Right renal pelvis (tissue), 4 donors: ENCODE measurements at places on chromosomes 12 and 14.

GRCh38 chr12:106345746-106346145 lies 11.8 kb upstream of the POLR3B start:
- DNase-seq: no peak

DNA sequence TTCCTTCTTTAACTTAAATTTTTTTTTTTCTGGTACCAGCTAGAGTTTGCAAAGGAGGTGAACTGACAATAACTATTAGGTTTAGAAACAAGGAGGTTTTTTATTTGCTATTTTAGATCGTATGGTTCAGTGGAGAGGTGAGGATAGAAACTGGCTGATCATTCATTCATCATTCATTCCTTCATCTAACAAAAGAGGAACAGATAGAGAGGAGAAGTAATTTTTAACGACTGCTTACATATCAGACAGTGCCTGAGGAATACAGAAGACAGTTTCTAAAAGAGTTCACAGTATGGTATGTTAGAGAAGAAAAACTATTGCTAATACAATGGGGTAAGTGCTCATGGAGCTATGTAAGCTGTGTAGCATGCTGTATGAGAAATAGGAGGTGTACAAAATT lies 111.1 kb downstream of the ERC1 start:
- no peak for DNase-seq

DNA sequence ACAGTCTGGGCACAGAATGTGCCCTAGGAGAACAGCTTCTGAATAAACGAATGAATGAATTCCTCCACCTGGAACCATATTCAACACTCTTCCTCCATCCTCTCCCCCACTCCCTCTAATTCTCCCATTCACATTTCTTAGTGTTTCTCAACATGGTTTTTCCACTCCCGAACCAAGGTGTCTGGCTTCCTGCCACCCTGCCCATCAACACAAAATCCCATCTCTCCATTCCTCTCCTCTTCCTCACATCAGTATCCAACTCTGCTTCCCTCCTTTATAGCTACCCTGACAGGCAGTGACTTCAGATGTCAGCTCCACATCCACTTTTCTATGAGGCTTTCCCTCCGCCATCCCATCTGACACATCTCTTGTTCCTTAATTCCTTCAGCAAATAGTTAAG lies 2.9 kb downstream of the TNFRSF1A start:
- DNase-seq: no peak

DNA sequence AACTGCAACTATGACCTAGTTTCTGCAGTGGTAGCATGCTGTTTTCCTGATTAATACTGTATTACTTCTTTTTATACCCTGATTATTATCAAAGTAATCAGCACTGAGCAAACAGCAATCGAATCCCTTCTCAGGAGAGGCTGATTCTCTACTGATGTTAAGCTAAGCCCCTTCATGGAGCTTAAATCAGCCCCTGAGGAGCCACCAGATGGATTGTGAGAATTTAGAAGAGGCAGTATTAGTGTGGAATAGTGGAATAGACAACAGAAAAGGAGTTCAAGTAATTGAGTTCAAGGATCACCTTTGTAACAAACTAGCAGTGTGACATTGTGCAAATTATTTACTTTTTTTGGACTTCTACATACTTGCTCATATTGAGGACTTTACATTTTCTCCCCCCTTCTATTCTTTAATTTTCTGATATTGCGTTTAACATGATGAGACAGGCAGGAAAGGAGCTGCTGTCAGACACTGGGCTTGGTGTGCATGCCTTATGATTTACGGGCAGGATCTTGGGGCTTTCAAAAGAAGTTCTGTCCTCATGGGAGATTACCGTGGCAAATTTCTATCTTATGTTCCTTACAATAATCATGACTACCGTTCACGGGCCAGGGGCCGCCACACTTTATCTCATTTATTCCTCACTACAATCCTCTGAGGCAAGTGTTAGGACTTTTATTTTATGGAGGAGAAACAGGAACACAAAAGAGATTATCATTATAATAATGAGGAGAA lies 68.0 kb downstream of the PTPRR start:
- no peak for DNase-seq

- DNase-seq: peak; percentile 32
These were observed 723 bp downstream of the KIF21A start for GRCh38 chr12:39441963-39442830.

GRCh38 chr12:123267335-123267920 lies 4.2 kb downstream of the CDK2AP1 start:
- no peak for DNase-seq

DNA sequence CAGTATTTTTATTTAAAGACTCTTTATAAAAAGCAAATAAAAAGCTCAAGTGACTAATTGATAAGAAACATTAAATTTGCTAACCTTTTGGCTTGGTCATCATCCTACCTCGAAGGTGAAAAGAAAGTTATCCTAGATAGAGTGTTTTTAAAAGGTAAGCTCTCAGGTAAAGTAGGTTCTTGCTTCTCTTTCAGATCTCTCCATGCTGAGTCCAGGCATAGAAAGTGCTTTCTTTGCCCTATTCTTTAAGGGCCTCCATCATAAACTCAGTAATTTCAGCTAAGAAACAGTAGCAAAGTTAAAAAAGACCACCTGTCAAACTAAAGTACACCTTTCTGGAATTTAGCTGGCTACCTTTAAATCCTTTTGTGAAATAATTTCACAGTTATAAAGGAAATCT lies 20.6 kb upstream of the ANHX start:
- DNase-seq: no peak

- DNase-seq: no peak
These were observed 168.5 kb upstream of the RTL1 start for GRCh38 chr14:101072070-101072469.

GRCh38 chr12:120814203-120814902 lies 88.7 kb downstream of the ACADS start:
- DNase-seq: no peak

- no peak for DNase-seq
These were observed 7.9 kb downstream of the NRIP2 start for GRCh38 chr12:2826721-2827515.

DNA sequence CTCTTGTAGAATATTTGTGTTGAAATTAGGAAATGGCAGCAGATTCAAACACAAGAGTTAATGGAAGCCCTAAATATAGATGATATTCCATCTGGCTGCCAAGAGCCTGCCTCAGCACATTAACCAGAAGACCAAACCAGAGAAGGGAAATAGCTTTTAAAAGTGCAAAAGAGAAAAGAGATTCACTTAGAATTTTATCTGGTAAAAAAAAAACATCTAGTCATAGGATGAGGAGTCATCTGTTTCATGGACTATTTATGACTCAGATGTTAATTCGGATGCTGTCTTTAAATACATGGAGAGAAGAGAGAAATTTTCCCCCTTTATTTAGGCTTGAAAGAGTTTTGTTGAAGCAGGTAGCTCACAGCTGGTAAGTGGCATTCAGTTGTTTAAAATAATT lies 201.6 kb upstream of the NUDT4 start:
- DNase-seq: no peak

DNA sequence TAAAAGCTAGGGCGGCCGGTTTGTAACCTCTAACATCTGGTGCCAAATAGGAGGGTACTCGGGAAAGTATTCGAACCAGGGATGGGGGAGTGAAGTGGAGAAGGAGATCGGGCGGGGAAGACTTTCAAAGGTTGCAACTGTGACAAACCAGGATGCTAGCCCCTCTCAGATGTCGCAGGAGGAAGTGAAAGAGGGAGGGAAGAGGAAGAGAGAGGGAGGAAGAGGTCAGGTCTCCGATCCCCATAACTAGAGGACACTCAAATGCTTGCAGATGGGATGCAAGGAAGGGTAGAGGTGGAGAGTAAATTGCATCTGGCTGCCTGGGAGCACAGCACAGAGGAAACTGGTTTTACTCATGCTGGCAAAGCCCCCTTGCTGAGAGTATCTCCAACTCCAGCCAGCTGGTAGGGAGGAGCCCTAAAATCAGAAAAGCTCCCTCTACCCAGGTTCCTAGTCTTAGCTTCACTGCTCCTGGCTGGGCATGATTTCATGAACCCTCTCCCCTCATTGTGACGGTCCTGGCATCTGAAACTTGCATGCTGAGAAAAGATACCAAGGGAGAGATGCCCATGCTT lies 696.7 kb upstream of the TBX3 start:
- no peak for DNase-seq

- no peak for DNase-seq
These were observed 13.8 kb downstream of the TMCC3 start for GRCh38 chr12:94636462-94637085.

GRCh38 chr12:51953864-51954263 lies 2.4 kb downstream of the ACVR1B start:
- no peak for DNase-seq

DNA sequence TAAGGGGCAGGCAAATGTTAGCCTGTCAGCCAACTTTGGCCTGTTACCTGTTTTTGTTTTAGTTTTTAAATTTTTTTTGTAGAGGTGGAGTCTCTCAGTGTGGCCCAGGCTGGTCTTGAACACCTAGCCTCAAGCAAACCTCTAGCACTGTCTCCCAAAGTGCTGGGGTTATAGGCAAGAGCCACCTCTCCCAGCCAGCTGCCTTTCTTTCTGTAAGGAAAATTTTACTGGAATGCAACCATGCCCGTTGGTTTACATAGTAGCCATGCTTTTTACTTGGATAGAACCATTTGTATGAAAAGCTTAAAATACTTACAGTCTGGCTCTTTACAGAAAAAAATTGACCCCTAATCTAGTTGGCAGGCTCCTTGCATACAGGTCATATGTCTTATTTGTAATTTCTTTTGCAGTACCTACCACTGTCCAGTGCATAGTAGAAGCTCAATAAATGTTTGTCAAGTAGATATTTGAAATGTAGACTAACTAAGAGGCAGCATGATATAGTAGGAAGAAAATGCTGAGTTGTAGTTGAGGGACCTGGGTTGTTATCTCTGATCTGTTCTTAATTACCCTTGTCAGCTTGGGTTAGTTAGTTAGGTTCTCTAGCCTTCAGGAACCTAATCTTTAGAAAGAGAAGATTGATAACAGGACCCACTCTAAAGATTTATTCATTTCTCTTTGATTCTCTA lies 4.7 kb downstream of the MDM2 start:
- DNase-seq: no peak

- DNase-seq: no peak
These were observed 5.6 kb upstream of the ASCL1 start for GRCh38 chr12:102951841-102952240.

DNA sequence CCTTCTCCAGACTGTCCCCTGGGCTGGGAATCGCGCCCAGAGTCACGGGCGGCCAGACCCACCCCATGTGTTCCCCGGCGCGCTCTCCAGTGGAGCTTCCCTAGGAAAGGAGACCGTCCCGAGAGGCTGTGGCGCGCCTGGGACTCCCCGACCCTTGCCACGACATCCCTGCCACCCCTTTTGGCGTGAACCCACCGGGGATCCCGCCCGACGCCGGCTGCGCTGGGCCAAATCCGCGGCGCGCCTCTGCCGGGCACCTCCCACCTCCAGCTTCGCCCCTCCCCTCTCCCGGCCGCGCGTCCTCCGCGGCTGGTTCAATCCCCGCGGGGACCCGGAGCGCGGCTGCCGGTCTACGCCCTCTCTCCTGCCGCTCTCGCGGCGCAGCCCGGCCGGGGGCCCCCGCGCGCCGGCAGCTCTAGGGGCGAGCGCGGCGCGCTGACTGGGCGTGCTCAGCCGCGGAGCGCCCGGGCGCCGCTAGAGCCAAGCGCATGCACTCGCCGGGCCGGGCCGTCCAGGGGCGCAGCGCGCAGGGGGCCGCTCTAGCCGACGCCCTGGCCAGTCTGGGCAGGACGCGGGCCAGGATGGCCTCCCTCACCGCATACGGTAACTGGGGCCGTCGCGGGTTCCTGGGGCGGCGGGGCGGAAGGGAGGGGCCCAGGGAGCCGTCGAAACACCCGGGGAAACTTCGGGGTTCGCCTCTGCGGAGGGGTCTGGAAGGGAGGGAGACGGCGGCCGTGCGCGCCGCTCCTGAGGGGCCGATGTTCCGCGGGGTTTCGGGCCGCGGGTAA lies 77.4 kb upstream of the ANO4 start:
- no peak for DNase-seq

GRCh38 chr14:103624860-103625259 lies 4.2 kb upstream of the KLC1 start:
- no peak for DNase-seq

GRCh38 chr14:92185559-92185958 lies 63.8 kb downstream of the CPSF2 start:
- DNase-seq: no peak

DNA sequence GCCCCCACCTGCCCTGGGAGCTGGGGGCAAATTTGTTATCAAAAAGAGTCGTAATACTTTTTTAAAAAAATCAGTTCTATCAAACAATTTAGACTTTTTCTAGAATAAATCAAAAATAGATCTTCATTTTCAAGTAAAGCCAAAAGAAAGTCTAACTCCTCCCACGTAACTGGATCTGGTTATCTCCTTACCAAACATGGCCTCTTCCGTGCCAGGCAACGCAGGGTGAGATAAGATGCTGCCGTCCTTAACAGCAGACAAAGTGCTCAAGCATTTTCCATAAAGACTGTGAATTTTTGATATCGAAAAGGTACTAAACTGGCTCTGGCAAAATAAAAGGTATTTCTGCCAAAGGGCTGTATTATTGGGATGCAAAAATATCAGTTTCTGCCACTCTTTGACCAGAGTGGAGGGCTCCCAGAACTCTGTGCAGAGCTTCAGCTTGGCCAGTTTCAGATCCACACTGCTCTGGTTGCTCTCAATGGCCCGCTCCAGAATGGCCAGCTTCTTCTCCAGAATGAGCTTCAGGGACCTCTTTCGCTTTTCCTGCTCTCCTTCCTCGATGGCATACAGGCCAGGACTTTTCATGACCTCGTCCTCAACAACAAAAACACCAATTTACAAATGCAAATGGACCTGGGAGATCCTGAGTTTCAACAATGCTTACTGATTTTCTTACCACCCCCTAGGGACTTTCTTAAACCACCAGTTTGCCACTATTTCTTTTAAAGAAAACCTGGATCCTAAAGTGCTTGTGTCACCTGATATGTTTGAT lies 29.0 kb downstream of the NRDE2 start:
- no peak for DNase-seq

DNA sequence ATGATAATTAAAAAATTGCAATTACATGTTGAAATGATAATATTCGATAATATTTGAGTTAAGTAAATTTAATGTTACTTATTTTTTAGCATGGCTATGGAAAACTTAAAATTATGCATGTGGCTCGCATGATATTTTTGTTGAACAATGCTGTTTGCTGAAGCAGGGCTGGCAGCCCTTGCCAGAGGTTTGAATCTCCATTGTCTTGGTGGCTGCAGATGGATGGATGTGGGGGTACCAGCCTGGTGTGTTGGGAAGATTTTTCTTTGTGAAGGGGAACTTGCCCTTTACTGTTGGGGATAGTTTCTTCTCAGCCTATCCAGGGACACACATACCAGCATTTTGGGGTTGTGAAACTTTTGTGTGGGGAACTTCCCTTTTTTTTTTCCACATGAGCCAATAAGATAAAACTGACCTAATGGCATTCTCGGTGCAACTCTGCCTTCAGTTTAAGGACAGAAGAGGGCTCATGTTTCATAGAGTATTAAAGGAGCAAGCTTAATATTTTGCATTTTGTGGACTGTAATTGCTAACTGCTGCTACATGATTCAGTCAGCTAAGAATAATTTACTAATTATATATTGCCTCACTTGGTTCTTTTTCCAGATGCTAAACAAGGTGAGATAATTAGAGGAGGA lies 8.8 kb downstream of the RASSF3 start:
- no peak for DNase-seq

GRCh38 chr12:45458854-45459807 lies 243.2 kb downstream of the ANO6 start:
- DNase-seq: no peak

GRCh38 chr14:34750670-34751069 lies 36.3 kb upstream of the CFL2 start:
- DNase-seq: no peak

GRCh38 chr12:93970900-93971688 lies 177.3 kb upstream of the PLXNC1 start:
- no peak for DNase-seq
